ENCODE measurements at places on chromosomes 11 and 22.

DNA sequence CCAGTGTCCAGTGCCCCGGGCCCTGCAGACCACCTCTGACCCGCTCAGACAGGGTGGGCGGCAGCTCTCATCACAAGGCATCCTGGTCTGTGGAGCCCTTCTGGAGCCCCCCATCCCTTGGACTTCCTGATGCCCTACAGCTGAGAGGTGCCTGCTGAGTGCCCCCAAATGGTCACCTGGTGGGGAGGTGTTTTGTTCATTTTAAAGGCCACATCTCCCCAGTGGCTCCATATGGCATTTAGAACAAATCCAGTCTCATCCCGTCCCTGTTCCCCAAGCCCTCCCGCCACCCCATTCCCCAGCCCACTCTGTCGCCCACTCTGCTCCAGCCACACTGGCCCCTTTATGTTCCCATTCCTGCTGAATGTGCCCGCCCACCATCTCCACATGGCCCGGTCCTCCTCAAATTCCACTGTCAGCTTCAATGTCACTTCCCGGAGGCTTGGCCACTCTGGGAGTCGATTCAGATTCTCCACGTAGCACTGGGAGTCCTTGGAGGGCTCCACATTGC, 32.8 kb downstream of the OSBPL5 start:
- no peak for DNase-seq

- DNase-seq: no peak
Observed at GRCh38 chr11:124938206-124938765, 2.4 kb upstream of the HEPACAM start.

DNA sequence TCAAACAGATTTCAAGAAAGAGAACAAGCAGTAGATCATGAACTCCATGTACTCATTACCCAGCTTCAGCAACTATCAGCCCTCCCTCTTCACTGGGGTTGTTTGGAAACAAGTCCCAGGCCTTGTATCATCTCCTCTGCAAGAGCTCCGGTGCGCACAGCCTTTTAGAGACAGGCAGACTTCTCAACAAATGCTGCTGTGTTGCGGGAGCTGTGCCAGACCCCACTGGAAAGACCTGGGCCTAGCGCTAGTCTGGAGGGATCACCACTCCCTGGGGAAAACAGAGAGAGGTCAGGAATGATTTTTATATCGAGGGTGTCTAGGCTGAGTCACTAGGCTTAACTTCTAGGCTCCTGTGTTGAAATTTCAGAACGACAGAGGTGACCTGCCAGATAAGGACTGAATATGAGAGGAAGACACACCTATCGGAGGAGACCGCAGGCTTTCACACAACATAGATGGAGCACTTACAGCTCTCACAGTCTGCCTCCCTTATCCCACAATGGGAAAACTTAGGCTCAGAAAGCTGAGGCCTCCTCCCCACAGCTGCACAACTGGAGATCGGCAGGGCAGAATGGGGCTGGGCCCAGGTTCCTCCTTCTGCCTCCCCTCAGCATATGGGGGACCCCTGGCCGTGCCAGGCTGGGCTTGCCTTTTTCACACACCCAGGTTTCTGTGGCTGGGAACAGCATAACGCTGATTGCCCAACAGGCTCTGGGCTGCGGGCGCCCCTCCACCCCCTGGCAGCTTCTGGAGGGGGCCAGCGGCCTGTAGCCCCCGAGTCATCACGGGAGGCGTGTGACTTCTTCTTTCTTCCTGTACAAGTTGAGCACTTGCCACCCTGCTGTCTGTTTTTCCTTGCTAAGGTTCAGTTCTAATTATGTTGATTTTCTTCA, 86.0 kb downstream of the PKNOX2 start:
- DNase-seq: no peak

- DNase-seq: no peak
Observed at GRCh38 chr22:31881200-31881599, 63.1 kb upstream of the YWHAH start.

DNA sequence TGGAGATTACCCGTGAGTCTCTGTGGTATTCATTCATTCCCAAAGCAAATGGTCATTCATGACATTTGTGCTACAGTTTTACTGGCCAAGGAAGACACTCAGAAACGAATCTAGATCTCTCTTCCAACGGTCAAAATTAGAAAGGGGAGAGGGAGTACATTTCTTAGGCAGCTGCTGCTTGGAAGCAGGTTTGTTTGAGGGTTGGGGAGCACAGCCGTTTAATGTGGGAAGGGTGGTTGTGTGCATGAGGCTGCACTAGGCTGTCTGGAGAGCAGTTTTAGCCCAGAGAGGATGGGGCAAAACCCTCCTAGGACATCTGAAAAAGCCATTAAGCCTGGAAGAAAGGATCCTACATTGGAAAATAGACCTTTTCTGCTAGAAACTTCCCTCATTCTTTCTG, 29.7 kb upstream of the TIMP3 start:
- DNase-seq: no peak

DNA sequence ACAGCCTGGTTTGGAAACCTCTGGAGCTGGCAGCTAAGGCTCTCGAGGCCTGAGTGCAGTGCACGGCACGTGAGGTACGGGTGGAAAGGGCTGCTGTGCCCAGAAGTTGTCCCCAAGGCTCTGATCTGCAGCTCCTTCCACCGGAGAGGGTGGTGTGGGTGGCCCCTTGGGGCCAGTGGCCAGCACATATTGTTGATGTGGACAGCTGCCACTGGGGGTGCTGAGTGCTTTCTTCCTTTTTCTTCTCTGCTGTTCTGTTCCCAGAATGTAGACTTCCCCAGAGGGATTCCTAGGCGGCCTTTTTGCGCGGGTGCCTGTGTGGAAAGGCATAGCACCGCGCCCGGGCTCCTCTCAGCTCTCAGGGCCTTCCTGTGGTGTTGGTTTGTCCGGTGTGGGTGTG, 1476.5 kb downstream of the TBC1D22A start:
- no peak for DNase-seq

DNA sequence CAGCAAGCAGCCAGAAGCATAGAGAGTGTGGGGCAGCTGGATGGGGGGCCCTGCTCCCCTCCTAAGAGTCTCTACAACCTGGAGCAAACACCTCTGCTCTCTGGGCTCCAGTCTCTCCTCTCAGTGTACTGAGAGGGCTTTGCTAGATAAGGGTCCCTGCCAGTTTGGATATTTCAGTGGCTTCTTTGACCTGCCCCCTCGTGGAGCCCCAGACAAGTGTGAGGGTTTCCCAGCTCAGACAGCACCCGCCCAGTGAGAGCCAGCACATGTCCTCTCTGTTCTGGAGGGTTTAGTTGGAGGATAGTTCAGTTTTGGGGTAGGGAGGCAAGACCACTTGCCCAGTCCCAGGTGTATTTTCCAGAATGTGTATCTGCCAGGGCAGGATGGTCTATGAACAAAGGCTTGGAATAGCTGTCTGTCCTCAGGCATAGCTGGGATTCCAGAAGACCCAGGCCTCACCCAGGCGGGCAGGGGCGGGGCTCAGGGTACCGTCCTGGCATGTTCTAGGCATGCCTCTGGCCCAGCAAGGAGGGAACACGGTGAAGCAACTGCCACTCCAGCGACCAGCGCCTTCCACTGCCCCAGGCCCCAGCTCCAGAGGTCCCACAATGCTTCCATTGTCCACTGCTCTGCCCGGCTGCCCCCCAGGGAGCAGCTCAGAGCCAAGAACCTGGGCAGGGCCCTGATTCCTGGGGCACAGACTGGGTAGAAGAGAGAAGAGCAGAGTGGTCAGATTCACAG, 7.5 kb upstream of the MICALL1 start:
- no peak for DNase-seq
